ENCODE measurements at places on chromosomes 11 and 22. TPM values are rescaled to one million over a fixed set of nuclear protein-coding genes. Genes with fewer than 3 reads are reported as not detected.

The PGA3 gene
- not detected for total RNA-seq

The HBE1 gene
- total RNA-seq = 0.16 TPM

The PLA2G3 gene
- total RNA-seq = not detected

The PIK3IP1 gene
- 1.4 TPM for total RNA-seq

The BRD1 gene
- 13.7 TPM for total RNA-seq

The TSPAN32 gene
- total RNA-seq = not detected

All from A549 treated with CpdA at 1 μM for 4 hours (cell line).